Naive thymus-derived CD4-positive, alpha-beta T cell (primary cell): ENCODE measurements at places on chromosomes 6 and 20. TPM values are rescaled to one million over a fixed set of nuclear protein-coding genes. Genes with fewer than 3 reads are reported as not detected.

DNA sequence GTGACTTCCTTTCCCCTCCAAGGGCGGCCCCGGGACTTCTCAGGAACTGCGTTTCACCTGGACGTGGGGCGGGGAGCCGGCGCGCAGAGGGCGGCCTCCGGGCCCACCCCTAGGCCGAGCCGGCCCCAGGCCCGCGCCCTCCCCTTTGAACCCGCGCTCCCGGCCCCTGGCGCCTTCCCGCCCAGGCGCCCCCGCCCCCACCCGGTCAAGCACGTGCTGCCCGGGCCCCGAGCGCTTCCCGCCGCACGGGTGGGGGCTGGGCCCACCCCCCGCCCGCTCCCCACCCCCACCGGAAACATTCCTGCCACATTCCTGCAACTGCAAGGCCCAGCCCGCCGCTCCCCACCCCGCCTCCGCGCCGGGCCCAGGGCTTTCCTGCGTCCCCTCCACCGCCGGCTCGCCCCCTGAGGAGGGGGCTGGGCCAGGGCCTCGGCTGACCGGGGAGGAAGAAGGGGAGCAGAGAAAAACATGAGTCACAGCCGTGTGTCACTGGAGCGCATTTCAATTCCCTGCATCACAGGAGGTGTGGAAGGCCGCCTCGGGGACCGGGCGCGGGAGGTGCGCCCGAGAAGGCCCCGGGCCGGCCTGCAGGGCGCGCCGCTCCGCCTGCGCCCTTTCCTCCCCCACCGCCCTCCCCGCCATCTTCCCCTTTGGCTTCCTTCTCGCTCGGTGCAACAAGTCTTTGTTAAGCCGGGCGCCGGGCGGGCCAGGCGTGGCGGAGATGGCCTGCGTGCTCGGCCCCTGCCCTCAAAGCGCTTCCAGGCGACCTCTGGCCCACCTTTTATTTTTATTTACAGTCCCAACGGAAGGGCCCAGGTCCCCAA lies 1.2 kb upstream of the HMGA1 start:
- peak overlapping the region; percentile 66 for H3K4me3 ChIP-seq
- DNase-seq = peak; percentile 70
- H3K36me3 ChIP-seq = no peaks in the 10 kb centered on the region
- H3K27me3 ChIP-seq = no peaks in the 10 kb centered on the region
- H3K27ac ChIP-seq = peak overlapping the region; percentile 99

- no peaks in the 10 kb centered on the region for H3K27me3 ChIP-seq
- no peaks in the 10 kb centered on the region for H3K4me1 ChIP-seq
- H3K36me3 ChIP-seq = no peaks in the 10 kb centered on the region
These were observed 697.6 kb downstream of the HACE1 start for GRCh38 chr6:104162036-104162669.

GRCh38 chr20:36098364-36098763 lies 56.2 kb upstream of the EPB41L1 start:
- no peaks in the 10 kb centered on the region for H3K4me1 ChIP-seq
- no peak overlapping the region for H3K4me3 ChIP-seq
- no peak for DNase-seq
- no peak overlapping the region for H3K27ac ChIP-seq
- H3K27me3 ChIP-seq = no peaks in the 10 kb centered on the region

GRCh38 chr6:29749668-29750067 lies 26.4 kb downstream of the HLA-F start:
- peak overlapping the region; percentile 86 for H3K4me3 ChIP-seq
- H3K27me3 ChIP-seq = no peaks in the 10 kb centered on the region
- DNase-seq = no peak
- H3K27ac ChIP-seq = peak overlapping the region; percentile 71
- H3K36me3 ChIP-seq = no peaks in the 10 kb centered on the region

- no peak overlapping the region for H3K27ac ChIP-seq
- H3K36me3 ChIP-seq = no peaks in the 10 kb centered on the region
- no peaks in the 10 kb centered on the region for H3K27me3 ChIP-seq
- H3K4me3 ChIP-seq = no peak overlapping the region
These were observed 276.3 kb downstream of the ADGRB3 start for GRCh38 chr6:68911334-68911733.

DNA sequence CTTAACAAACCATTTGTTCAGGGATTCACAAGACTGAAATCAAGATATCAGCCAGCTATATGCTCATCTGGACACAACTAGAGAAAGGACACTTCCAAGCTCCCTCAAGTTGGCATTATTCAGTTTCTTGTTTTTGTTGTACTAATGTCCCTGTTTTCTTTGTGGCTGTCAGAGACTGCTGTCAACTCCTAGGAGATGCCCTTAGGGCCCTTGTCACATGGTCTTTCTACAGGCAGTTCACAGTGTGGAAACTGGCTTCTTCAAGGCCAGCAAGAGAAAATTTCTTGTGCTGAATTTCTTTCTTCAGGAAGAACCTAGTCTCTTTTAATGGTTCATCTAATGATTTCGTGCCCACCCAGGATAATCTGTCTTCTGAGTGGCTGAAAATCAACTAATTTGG lies 677.2 kb upstream of the MAN1A1 start:
- no peaks in the 10 kb centered on the region for H3K27me3 ChIP-seq
- no peak overlapping the region for H3K4me3 ChIP-seq
- H3K27ac ChIP-seq = no peak overlapping the region
- H3K4me1 ChIP-seq = no peaks in the 10 kb centered on the region
- H3K36me3 ChIP-seq = no peaks in the 10 kb centered on the region
- no peak for DNase-seq

DNA sequence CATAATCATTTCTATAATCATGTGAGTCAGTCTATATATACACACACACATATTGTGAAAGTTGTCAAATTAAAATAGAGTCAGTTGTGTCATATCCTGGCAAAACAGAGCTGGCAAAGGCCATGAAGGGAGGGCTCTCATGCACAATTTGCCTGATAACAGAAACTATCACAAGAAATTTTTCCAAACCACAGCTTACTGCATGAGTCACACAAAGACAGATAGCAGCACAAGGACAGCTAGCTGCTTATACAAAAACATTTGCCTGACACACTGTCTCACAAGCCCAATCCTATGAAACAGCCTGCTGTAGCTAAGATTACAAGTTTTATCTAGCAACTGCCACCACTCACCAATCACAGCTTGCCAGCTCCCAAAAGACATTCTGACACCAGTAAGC lies 848.5 kb upstream of the MAN1A1 start:
- H3K27me3 ChIP-seq = no peaks in the 10 kb centered on the region
- no peak for DNase-seq
- no peaks in the 10 kb centered on the region for H3K4me1 ChIP-seq
- H3K4me3 ChIP-seq = no peak overlapping the region

GRCh38 chr6:140068801-140069200 lies 694.4 kb upstream of the CITED2 start:
- H3K36me3 ChIP-seq = no peaks in the 10 kb centered on the region
- no peaks in the 10 kb centered on the region for H3K27me3 ChIP-seq
- H3K4me1 ChIP-seq = no peaks in the 10 kb centered on the region

DNA sequence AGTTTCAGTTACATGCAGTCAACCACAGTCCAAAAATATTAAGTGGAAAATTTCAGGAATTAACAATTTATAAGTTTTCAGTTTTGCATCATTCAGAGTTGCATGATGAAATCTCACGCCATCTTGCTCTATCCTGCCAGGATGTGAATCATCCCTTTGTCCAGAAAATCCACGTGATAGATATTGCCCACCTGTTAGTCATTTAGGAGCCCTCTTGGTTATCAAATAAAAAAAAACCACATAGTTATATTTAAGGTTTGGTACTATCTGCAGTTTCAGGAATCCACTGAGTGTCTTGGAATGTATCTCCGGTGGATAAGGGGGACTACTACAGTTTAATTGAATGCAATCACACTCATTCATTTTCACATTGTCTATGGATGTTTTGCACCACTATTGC lies 1249.0 kb upstream of the CITED2 start:
- no peaks in the 10 kb centered on the region for H3K4me1 ChIP-seq
- DNase-seq = no peak
- no peak overlapping the region for H3K4me3 ChIP-seq
- H3K27me3 ChIP-seq = no peaks in the 10 kb centered on the region

DNA sequence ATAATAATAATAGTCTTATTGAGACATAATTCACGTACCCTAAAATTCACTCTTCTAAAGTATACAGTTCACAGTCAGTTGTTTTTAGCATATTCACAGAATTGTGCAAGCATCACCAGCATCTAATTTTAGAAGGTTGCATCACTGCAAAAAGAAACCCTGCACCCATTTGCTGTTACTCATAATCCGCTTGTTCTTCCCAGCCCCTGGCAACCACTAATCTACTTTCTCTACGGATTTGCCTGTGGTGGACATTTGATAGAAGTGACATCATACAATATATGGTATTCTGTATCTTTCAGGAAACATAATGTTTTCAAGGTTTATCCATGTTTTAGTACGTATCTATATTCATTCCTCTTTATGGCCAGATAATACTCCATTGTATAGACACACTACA lies 41.5 kb upstream of the FAM184A start:
- no peak overlapping the region for H3K4me3 ChIP-seq
- no peaks in the 10 kb centered on the region for H3K36me3 ChIP-seq
- no peak for DNase-seq
- no peak overlapping the region for H3K27ac ChIP-seq
- H3K27me3 ChIP-seq = no peaks in the 10 kb centered on the region

DNA sequence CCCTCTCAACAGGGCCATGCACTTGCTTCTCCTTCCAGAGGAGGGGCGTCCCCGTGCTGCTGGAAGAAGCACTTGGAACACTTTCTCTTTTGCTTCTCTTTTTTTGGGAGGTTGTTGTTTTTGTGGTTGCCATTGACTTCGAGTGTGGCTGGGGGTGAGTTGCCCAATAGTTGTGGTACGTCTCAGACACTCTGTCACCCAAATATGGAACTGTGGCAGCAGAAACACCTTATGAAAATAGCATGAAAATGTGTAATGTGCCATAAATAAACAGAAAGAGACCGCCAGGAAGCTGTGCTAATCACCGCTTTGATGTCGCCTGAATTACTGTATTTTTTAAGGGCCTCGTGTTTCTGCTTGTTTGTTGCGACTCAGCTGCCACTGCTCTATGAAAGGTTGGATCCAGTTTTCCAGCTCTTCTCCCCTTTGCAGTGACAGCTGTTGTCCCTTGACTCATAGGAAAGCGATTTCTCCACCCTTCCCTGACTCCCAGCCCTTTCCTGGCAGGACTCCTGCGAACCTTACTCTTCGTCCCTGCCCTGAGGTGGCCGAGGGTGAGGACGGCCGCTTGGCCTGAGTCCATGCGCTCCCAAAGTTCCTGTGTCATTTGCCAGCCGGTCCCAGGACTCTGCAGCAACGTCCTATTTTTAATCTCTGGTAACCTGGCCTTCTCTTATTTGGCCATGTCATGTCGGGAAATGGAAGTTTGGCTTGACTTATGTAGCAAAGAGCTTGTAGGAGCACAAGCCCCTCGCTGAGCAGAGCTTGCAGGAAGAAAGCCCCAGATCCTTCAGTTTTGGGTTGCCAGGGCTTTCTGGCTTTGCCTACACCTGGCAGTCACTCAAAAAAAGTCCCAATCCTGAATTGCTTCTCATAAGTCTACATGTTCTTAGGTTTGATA lies 694.6 kb downstream of the QKI start:
- H3K27me3 ChIP-seq = no peaks in the 10 kb centered on the region
- H3K27ac ChIP-seq = no peak overlapping the region
- H3K4me1 ChIP-seq = no peaks in the 10 kb centered on the region
- H3K4me3 ChIP-seq = no peak overlapping the region
- DNase-seq = no peak

GRCh38 chr20:48682529-48683363 lies 145.1 kb downstream of the PREX1 start:
- no peaks in the 10 kb centered on the region for H3K27me3 ChIP-seq
- H3K36me3 ChIP-seq = peaks cover 7% of the 10 kb centered on the region
- no peak for DNase-seq
- H3K4me1 ChIP-seq = no peaks in the 10 kb centered on the region
- no peak overlapping the region for H3K4me3 ChIP-seq

GRCh38 chr6:96171112-96171511 lies 155.3 kb downstream of the FUT9 start:
- no peaks in the 10 kb centered on the region for H3K27me3 ChIP-seq
- no peak for DNase-seq
- no peaks in the 10 kb centered on the region for H3K4me1 ChIP-seq
- no peaks in the 10 kb centered on the region for H3K36me3 ChIP-seq

The C20orf144 gene
- 0.20 TPM for polyA plus RNA-seq

The BHLHE23 gene
- not detected for polyA plus RNA-seq

The ZSCAN23 gene
- polyA plus RNA-seq = 0.26 TPM

The LINC00237 gene
- polyA plus RNA-seq = not detected
